ENCODE measurements at places on chromosomes 12 and 14.

GRCh38 chr14:23627961-23628360 is 8.2 kb upstream of the DHRS2 start:
- no peak for DNase-seq

DNA sequence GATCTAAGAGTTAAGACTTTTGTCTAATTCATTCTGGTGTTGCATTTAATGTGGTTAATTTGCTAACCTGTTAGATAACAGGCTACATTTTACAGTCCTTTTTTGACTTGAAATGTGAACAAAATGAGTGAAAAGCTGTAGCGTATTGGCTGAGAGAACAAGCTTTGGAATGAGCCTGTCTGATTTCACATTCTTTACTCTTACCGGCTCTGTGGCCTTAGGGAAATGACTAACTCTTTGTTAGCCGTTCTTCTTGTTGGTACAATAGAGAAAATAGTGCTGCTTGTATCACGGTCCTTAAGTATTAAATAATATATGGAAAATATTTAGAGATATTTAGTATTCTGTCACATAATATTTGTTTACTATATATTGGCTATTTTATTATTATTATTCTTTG is 1.9 kb downstream of the MNAT1 start:
- no peak for DNase-seq

- no peak for DNase-seq
These were observed 73.2 kb upstream of the SSTR1 start for GRCh38 chr14:38134416-38135030.

DNA sequence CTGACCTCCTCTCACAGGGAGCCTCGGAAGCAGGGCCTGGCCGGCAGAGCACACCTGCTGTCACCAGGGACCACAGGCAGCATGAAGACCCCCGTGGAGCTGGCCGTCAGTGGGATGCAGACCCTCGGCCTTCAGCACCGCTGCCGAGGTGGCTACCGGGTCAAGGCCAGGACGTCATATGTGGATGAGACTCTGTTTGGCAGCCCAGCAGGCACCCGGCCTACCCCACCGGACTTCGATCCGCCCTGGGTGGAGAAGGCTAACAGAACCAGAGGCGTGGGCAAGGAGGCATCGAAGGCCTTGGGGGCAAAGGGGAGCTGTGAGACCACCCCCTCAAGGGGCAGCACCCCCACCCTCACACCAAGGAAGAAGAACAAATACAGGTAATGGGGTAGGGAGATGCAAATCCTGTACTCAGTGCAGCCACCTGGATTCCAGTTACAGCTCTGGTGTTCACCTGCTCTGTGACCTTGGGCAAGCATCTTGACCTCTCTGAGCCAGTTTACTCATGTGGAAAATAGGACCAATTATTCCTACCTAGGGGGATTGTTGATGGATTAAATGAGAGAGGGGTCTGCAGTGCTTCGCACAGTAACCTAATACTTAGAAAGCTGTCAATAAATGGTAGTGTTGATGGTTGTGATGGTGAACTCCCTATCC is 1.3 kb downstream of the RITA1 start:
- no peak for DNase-seq

- DNase-seq, result no peak
These were observed 72.9 kb downstream of the DENND5B start for GRCh38 chr12:31517994-31518393.

- no peak for DNase-seq
These were observed 14.6 kb downstream of the ACTR6 start for GRCh38 chr12:100215209-100215608.

GRCh38 chr12:122028905-122029560 is 7.3 kb downstream of the BCL7A start:
- DNase-seq, result no peak

- DNase-seq, result no peak
These were observed 200.2 kb upstream of the NUDT4 start for GRCh38 chr12:93177208-93178153.

- DNase-seq, result no peak
These were observed 6.5 kb upstream of the TMBIM4 start for GRCh38 chr12:66176105-66176900.

GRCh38 chr12:601976-602699 is 61.1 kb downstream of the NINJ2 start:
- DNase-seq, result no peak

DNA sequence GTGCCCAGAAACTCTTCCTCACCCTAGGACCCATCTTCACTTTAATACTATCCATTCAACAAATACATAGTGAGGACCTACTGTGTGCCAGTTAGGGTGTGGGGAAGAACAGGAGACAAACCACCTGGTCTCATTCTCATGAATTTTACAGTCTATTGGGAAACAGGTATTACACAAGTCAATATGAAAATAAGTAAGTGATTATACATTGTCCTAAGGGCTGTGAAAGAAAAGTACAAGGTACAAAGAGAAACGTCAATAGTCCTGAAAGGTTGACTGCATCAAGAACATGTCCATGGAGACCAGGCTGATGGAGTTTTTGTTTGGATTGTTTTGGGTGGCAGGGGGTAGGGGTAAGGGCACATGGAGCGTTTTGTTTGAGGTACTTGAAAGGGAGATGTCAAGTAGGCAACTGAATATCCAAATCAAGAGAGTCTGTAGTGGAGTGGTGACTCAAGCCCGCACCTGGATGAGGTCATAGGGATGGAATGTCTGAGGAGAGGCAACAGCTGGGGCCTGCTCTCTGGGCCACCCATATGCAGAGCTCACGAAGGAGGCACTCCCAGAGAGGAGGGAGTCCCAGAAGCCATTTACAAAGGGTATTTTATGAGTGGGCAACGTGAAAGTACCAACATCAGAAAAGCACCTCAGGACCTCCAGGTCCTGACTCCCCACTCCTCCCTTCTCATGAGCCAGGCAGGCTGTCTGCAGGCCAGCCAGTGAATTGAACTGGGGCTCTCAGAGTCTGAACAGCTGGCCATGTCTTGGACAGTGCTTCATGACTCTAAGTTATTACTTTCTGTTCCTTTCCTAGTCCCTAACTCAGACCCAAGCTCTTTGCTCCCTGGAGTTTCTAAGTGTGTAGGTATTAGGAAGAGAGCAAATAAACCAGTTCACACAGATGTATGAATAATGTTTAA is 272.0 kb downstream of the ZFP36L1 start:
- DNase-seq, result no peak

- no peak for DNase-seq
These were observed 409.5 kb downstream of the SLC6A15 start for GRCh38 chr12:84502907-84503787.

- no peak for DNase-seq
These were observed 3.9 kb downstream of the CD163 start for GRCh38 chr12:7499636-7500035.

DNA sequence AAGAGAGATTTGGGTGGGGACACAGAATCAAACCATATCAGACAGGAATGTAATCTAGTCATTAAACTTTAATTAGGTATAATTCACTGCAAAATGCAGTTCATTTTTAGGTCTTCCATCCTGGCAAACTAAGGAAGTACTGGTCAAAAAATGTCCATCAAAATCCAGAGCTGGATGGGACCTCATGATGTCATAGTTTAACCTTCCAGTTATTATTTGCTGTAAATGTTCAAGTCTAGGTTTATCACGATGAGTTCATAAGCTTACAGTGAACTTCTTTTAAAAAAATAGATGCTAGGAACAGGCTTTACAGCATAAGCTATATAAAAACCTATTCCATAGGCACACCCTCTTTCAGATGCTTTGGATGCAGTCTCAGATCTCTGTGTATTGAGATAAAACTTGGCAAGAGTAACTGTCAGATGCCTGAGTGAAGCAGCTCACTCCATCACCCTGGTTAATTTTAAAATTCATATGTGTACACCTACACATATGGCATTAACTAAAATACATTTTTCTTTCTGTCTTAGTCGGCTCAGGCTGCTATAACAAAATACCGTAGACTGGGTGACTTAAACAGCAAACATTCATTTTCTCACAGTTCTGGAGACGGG is 7.9 kb downstream of the SSPN start:
- no peak for DNase-seq

DNA sequence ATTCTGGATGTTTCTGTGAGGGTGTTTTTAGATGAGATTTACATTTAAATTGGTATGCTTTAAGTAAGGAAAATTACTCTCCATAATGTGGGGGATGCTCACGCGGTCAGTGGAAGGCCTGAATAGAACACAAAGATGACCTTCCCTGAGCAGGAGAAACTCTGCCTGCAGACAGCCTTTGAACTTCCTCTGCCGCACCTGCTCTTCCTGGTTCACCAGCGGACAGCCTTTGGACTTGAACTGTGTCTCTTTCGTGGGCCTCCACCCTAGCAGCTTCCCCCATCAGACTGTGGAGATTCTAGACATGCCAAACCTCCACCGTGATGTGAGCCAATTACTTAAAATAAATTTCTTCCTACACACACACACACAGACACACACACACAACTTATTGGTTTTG is 210.7 kb downstream of the EFCAB11 start:
- no peak for DNase-seq

GRCh38 chr14:76352639-76353281 is 23.2 kb upstream of the ESRRB start:
- DNase-seq, result peak; percentile 63

GRCh38 chr14:100475268-100475667 is 111.9 kb downstream of the BEGAIN start:
- no peak for DNase-seq

GRCh38 chr14:36028218-36028617 is 148.3 kb downstream of the PTCSC3 start:
- peak; percentile 12 for DNase-seq

GRCh38 chr14:103896578-103896977 is 31.7 kb upstream of the TDRD9 start:
- DNase-seq, result no peak

- no peak for DNase-seq
These were observed 1.3 kb upstream of the KRT8 start for GRCh38 chr12:52906191-52906601.

DNA sequence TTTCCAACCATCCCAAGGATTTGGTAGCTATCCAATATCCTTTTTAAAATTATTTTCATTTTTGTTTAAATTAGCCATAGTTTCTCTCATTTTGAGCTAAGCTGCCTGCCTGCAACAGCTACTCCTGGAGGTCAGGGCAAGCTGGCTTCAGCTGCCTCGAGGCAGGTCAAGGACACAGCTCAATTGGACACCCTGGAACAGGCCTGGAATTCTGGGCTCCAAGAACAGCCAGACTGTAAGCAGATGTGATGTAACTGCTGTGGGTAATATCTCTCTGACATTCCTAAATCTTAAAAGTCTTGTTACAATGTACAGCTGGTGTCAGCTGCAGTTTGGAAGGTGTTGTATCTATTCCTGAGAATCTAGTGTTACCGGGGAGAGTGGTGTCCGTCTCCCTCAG is 119.8 kb downstream of the KCNK10 start:
- DNase-seq, result no peak

- DNase-seq, result no peak
These were observed 259.6 kb upstream of the ALG10B start for GRCh38 chr12:38056701-38057689.

GRCh38 chr12:44525806-44526654 is 350.1 kb downstream of the NELL2 start:
- DNase-seq, result no peak

DNA sequence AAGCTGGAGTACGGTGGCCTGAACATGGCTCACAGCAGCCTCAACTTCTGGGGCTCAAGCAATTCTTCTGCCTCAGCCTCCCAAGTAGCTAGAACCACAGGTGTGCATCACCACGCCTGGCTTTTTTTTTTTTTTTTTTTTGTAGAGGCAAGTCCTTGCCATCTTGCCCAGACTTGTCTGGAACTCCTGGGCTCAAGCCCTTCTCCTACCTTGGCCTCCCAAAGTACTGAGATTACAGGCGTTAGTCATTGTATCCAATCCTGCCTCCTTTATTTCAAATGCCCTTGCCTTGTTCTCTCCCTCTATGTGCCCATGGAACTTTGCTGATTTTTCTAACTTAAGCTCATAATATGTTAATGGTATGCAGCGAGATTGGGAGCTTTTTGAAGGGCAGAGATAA is 49.2 kb upstream of the PRICKLE1 start:
- DNase-seq, result no peak

DNA sequence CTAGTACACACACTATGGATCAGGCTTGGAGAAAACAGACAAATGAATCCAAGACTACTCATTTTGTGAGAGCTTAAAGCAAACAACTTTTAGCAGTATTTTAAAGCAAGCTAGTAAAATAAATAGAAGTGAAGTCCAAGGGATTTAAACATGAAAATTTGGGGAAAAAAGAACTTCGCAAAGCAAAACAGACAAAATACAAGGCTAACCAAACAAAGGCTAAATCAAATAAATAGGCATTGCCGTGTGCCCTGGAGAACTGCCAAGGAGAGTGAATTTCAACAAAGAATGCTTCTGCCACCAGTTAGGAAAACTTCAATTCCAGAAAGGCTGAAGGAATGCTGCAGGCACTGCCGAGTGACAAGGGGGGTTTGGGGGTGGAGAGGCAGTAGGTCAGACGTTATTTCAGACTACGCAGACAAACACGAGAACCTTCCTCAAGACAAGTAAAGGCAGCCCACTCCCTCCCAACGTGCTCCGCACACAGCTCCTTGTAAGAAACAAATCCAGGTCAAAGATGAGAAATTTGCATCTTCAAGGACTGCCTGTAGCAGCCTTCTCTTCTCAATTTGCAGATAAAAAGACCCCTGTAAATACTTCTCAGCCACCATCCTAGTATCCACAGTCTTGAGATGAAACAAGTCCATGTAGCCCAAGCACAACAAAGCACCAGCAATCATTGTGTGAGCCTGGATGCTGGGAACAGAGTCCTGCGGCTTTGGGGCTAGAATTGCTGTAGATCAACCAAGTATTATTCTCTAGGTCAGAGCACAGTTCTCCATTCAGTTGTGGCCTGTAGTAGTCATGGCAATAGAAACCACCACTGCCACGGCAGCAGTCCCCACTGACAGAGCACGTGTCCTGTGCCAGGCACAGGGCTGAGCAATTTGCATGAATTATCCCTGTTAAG is 43.3 kb downstream of the EFCAB11 start:
- DNase-seq, result no peak

DNA sequence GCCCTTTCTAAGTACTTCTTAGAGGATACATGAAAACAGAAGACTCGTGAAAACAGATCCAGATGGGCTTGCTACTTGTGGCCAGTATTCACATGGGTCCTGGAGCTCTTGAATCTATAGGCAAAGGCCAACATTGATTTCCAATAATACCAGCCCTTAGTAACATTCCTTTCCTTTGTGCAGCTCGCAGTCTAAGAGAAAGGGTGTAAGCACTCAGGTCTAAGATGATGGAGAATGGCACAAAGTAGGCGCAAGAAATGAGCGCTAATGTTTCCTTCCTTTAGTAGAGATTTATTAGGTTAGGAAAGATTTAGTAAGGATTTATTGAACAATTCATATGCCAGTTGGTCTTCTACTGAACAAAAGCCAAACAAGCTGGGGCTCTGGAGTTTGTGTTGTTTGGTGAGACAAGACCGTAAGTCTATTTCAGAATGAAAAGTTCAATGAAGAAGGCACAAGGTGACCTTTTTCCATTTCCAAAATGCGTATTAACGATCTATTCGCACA is 525 bp downstream of the RNU6-8 start:
- DNase-seq, result peak; percentile 12

GRCh38 chr14:92917956-92918355 is 5.0 kb upstream of the CHGA start:
- no peak for DNase-seq

DNA sequence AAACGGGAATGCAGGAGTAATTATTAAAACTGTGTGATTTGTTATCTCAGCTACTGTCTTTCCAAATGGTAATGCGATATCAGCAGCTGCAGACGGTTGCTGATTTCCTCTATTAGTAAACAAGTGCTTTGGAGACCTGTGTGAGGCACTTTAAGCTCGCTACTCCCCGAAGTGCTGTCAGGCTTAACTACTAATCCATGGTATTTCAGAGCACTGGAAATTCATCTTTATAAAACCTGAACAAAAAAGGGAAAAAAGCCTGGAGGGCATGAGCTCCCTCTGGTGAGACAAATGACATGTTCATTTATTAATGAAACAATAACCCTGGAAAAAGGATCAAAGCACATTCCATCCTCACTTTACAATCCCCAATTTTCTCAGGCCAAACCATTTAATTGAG is 143.6 kb upstream of the OTX2 start:
- DNase-seq, result no peak

Data from thymus (tissue), 14 donors.